CD4-positive, alpha-beta T cell treated with Interleukin-17A for 1 hour (primary cell): ENCODE measurements at places on chromosomes 2 and 18.

DNA sequence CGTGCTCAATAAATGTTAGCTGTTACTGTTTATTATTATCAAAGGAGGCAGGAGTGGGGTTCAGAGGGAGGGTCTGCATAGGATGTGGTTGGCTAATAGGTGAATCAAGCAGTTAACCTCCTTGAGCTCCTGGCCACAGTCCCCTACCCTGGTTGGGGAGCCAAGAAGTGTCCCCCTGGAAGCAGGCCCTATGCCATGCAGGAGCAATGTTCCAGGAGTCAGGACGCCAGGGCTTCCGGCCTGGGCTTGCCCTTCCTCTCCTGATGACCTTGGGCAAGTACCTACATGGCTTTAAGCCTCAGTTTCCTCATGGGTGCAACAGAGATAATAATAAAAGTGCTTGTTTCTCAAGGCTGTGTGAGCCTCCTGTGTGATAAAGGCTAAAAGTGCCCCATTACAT lies 84.9 kb downstream of the DYSF start:
- DNase-seq, result no peak

GRCh38 chr2:15272942-15273341 lies 288.2 kb downstream of the NBAS start:
- no peak for DNase-seq

- DNase-seq, result no peak
These were observed 54.3 kb downstream of the R3HDM1 start for GRCh38 chr2:135585586-135585985.

DNA sequence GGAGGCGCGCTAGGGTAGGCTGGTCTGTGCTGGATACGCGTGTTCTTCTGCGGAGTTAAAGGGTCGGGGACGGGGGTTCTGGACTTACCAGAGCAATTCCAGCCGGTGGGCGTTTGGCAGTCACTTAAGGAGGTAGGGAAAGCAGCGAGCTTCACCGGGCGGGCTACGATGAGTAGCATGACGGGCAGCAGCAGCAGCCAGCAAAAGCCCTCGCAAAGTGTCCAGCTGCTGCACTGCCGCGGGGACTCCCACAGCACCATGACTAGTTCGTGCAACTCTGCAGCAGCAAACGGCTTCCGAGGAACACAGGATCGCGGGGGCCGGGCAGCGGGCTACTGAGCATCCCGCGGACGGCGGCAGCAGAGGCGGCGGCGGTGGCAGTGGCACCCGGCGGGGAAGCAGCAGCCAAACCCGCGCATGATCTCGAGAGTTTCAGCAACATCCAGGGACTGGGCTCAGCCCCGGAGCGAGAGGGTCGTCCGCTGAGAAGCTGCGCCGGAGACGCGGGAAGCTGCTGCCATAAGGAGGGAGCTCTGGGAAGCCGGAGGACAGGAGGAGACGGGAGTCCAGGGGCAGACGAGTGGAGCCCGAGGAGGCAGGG lies 368 bp downstream of the TMEFF2 start:
- no peak for DNase-seq

GRCh38 chr2:105005181-105005951 lies 32.5 kb upstream of the MRPS9 start:
- no peak for DNase-seq

DNA sequence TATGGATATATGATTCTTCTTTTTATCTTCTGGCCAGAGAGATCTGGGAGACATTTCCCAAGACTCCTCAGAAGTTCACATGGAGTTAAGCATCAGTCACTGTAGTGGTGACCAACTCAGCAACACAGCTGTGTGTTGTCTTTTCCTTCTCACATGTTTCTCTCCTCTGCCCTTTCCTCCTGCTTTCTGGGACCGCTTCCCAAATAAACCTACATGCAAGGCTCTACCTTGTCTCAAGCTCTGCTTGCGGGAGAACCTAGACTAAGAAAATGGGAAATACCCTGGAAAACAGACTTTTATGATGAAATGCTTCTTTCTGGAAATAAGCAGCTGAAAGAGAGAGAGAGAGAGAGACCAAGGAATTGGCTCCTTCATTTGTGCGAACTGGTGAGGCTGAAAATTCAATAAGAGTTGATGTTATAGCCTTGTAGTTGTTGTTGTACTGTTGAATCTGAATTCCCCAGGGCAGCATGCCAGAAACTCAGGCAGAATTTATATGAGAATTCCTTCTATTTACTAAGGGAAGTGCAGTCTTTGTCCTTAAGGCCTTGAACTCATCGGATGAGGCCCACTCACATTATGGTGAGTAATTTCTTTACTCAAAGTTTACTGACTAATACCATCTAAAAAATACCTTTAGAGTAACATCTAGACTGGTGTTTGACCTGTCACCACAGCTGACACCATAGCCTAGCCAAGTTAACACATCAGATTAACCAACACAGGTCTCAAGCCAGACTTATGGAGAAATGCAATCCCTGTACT lies 22.7 kb upstream of the DSC1 start:
- DNase-seq, result no peak

- DNase-seq, result no peak
These were observed 85.1 kb downstream of the ANTXR1 start for GRCh38 chr2:69097891-69098655.

GRCh38 chr2:232330068-232330999 lies 48.2 kb upstream of the ALPP start:
- DNase-seq, result no peak

GRCh38 chr18:28284132-28284531 lies 107.2 kb upstream of the CDH2 start:
- no peak for DNase-seq

- no peak for DNase-seq
These were observed 41.6 kb upstream of the AMMECR1L start for GRCh38 chr2:127927384-127927783.

GRCh38 chr2:37325625-37326071 lies 1.0 kb upstream of the PRKD3 start:
- no peak for DNase-seq

GRCh38 chr2:44692821-44693220 lies 248.7 kb upstream of the SIX3 start:
- DNase-seq, result no peak

- no peak for DNase-seq
These were observed 158.8 kb downstream of the BAZ2B start for GRCh38 chr2:159457589-159457988.

GRCh38 chr2:19560785-19561184 lies 202.4 kb upstream of the OSR1 start:
- DNase-seq, result no peak

GRCh38 chr18:25332002-25332401 lies 20.0 kb downstream of the ZNF521 start:
- DNase-seq, result no peak

- DNase-seq, result no peak
These were observed 42.6 kb upstream of the HNRNPA3 start for GRCh38 chr2:177169810-177170514.

GRCh38 chr2:42172020-42172419 lies 2.9 kb downstream of the EML4 start:
- no peak for DNase-seq

DNA sequence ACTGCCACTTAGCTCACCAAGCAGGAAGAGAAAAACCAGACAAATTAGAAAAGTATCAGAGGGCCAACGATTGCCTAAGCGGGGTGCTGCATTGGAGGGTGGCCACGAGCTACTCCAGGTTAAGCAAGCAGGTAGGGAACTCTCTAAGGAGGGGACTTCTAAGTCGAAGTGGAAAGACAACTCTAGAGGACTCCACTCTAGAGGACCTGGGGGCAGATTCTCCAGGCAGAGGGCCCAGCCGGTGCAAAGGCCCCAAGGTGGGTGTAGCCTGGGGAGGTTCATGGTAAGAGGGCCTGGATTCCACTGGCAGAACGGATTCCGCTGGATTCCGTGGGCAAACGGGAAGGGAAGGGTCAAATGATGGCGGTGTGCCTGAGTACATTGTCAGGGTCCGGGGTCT lies 12.7 kb downstream of the FBLN7 start:
- no peak for DNase-seq

DNA sequence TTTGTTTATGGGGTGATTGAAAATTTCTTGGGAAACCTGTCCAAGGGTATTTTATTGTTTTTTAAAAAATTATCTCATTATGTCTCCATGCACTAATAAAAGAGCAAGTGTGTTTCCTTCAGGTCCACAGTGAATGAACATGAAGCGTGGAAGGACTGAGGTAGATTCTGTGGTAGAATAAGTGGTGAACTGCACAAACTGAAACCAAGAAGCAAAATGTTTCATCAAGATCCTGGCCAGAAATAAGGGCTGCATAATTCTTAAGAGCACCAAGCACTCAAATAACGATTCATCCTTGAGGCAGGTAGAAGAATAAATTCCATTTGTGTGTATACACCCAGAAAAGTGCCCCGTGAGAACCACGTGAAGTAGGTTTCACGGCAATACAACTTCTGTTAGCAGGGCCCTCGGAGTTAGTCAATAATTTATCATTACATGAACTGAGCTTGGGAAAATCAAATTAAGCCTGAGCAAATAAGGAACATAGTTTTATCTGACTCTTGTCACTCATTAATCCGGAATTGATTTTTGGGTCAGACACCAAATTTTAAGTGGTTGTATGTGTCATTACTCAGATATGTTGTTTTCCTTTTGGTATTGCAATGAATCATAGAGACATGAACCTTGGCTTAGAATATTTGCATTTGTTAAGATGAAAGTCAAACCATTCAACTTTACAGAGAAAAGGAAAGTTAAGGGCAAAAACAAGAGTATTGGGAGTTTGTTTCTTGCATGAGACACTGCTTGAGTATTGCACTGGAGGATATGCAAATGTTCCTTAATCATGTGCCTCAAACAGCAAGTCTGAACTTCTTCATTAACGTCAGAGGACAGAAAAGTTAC lies 472.6 kb upstream of the NETO1 start:
- DNase-seq, result no peak

DNA sequence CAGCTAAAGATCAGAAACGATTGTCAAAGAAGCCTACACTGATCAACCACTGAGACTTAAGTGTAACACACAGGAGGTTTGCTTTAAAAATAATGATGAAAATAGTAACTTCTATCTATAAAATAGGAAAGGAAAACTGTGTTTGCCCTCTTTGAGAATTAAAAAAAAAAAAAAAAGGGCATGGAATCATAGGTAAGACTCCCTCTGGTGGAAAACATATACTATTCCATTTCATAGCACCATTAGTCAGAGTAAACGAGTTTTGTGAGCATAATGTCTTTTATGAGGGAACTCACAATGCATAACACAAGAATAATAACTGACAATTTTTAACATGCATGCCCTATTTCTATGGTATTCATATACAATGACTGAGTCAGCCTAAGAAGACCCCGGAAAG lies 36.3 kb downstream of the SLC35F5 start:
- DNase-seq, result no peak

DNA sequence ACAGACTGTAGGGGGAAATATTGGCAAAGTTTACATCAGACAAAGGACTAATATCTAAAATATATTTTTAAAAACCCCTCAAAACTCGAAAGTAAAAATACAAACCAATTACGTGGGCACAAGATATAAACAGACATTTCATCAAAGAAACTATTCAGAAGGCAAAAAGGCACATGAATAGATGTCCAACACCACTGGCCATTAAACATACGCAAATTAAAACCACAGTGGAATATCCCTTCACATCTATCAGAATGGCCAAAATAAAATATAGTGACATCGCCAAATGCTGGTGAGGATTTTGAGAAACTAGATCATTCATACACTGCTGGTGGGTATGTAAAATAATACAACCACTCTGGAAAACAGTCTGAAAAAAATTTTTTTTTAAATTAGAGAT lies 30.6 kb upstream of the PAPOLG start:
- DNase-seq, result no peak

GRCh38 chr18:58057291-58057965 lies 13.4 kb downstream of the NEDD4L start:
- DNase-seq, result no peak

DNA sequence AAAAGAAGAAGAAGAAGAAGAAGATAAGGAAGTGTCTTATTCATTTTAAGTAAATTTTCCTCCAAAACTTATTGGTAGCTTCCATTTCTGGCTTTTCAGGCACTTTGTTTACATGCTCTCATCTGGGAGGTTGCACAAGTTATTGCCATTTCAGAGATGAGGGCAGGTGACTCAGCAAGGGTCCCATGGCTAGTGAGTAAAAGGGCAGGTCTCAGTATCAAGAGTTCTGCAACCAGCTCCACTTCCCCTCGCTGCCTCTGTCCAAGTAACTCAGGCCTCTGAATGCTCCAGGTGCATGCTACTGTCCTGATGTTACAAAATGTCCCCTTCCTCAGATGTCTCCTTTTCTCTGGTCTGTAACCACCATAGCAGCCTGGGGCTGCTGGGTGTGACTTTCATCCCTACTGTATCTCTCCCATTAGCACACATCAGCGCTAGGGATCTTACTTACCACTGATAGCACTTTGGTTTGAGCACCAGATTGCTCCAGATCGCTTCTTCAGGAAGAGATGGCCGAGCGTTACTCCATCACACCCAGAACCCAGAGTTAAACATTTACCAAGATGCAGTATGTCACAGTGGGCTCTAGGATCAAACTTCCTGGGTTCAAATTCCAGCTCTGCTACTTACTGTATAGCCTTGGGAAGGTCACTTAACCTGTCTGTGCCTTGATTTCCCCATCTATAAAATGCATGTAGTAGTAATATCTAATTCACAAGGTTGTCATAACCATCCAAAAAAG lies 57.4 kb upstream of the LAPTM4A start:
- DNase-seq, result no peak

GRCh38 chr2:218387369-218388194 lies 5.5 kb downstream of the SLC11A1 start:
- no peak for DNase-seq

- DNase-seq, result peak; percentile 18
These were observed 1.0 kb downstream of the ACVR1 start for GRCh38 chr2:157874997-157875640.

- no peak for DNase-seq
These were observed 183.7 kb downstream of the INO80D start for GRCh38 chr2:205902041-205902899.

DNA sequence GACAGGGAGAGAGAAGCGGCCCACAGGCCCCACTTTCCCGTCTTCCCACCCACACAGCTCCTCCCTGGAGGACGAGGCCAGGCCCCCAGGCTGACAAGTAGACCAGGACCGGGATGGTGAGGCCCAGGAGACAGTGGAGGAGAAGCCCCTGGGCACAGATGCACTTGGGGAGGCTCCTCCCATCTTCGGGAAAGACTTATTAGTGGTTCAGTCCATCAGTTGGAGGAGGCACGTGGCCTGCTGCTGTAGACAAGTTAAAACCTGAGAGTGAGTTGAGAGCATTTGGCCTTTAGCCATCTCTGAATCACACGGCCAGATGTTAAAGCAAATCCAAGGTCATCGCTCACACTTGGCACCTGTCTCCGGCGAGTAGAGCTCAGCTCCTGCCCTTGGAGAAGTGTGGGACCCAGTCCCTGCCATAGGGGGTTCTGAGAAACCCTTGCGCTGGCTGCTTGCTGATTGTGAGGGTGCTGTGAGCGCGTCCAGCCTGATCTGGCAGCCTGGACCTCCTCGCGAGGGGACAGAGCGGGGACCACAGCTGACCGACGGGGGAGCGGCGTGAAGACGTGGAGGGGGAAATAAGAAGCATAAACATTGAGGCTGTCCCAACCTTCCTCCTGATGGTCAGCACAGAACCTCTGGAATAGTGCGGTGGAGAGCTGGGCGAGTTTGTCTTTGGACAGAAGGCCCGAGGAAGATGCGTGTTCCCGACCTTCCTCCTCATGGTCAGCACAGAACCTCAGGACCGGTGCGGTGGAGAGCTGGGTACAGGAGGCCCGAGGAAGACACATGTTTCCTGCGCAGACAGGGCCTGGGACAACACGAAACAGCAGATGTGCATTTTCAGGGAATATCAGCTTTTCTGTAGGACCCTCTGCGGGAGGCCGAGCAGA lies 24.7 kb upstream of the ALLC start:
- no peak for DNase-seq
